ENCODE measurements at places on chromosomes 4 and X.

DNA sequence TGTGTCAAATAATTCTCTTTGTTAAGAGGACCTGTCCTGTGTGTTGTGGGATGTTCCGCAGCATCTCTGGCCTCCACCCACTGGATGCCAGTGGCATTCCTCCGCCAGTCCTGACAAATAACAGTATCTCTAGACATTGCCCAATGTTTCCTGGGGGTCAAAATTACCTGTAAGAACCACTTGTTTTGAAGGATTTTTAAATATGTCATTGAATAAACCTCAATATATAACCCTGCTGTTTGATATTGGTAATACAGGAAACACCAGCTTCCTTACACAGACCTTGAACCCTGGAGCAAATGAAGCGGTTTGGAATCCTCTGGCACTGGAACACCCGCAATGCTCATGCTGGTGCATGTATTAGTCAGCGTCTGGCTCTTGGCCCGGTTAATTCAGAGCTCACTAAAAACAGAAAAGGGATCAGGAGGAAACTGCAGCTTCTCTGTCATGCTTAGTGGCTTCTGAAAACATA is 101.3 kb downstream of the TBL1X start:
- no peak for DNase-seq

GRCh38 chrX:148612431-148612830 is 112.0 kb downstream of the AFF2 start:
- no peak for DNase-seq

DNA sequence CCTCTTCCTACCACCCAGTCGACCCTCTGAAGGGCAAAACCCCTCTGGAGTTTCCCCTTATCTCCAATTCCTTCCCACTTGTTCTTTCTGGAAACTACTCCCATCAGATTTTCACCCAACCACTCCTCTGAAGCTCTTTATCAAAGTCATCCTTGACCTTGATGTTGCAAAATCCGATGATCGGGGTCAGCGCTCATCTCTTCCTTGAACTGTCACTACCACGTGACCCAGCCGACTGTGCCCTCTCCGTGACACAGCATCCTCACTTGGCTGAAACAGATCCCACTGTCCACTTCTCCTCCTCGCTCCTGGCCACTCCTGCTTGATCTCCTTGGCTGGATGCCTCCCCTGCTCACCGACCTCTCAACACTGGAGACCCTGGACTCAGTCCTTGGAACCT is 1.1 kb downstream of the CFAP99 start:
- no peak for DNase-seq

DNA sequence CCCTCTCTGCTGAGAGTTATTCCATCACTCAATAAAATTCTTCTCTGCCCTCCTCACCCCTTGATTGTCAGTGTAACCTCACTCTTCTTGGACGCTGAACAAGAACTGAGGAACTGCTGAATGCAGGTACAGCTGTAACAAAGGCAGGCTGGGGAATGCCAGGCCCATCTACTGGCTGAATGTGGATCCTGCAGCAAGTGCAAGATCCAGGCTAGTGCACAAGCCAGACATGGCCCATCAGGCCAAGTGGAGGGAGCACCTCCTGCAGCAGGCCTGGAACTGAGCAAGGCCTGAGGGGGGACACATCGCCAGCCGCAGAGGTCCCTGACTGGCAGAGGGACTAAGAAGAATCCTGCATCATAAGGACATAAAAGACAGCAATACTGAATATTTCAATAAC is 411.8 kb upstream of the PCDH10 start:
- no peak for DNase-seq

GRCh38 chrX:66654411-66654810 is 15.5 kb upstream of the EDA2R start:
- DNase-seq: no peak

DNA sequence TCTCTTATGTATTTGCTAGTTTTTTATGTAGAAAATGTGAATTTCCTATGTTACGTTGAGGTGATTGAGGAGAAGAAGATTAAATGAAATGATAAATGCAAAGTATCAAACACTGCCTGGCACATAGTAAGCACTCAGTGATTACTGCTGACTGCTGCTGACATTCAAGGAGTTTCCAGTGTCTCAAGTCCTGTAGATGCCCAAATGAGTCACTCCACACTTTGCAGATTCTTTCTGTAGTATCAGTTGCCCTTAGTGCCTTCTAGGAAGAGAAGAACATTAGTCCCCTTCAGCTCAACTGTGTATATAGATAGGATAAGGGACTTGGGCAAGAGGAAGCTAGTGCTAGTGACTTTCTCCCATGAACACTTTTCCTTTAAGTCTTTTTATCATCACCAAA is 240.5 kb upstream of the TEX13A start:
- DNase-seq: no peak

DNA sequence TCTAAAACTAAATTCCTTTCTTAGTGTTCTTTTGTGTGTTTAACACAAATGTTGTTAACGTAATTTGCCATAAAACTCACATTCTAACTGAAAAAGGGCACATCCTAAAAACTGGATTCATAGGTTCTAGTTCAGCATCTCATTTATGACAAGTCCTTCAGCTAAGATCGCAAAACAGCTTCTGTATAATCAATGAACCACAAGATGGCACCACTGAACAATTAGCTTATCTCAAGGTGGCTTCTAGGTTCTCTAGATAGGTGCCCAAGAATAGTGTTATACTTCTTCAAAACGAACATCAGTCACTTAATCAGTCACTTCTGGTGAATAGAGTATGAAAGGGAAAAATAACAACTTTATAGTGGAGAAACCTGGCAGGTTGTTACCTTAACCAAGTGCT is 54.3 kb downstream of the NRK start:
- DNase-seq: no peak

DNA sequence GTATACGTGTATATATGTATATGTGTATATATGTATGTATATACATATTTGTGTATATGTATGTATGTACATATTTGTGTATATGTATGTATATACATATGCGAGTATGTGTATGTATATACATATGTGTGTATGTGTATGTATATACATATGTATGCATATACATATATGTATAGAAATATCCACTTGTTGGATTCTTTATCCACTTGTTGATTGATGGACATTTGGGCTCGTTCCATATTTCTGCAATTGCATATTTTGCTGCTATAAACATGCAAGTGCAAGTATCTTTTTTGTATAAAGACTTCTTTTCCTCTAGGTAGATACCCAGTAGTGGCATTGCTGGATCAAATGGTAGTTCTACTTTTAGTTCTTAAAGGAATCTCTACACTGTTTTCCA is 25.5 kb upstream of the NHSL2 start:
- no peak for DNase-seq

GRCh38 chr4:159966746-159967145 is 863.9 kb downstream of the RAPGEF2 start:
- DNase-seq: no peak

DNA sequence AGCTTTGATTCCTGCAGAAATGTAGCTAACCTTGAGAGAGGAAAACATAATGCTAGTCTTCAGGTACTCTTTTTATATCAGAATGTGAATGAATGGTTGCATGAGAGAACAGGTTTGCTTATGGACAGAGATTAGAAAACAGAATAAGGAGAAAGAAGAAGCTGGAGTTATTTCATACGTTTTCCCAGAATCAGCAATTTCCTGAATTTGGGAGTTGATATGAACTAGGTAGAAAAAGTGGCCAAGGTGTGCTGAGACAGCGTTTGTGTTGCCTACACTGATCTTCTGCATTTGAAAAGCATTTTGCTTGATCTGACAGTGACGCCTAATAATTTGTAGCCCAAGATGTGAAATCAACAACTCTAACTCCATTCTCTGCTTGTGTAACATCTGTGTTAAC is 12.5 kb downstream of the GABRB1 start:
- DNase-seq: no peak

DNA sequence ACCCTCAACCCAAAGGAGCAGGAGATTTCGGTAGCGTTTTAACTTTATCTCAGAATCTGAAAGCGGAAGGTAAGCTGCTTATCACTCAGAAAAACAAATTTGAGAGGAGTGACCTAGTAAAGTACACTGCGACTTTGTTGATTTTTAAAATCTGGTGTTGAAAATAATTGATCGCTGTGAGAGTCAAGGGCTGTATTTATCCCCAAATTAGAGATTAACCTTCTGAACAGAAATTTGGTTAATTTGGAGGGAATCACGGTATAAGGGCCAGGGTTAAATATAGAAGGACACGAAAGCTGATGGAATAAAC is 212 bp downstream of the CLCN4 start:
- no peak for DNase-seq

- peak; percentile 70 for DNase-seq
Observed at GRCh38 chr4:185471235-185472102, at the start of gene CCDC110. CCDC110 (minus strand) TSS chr4:185471733; CDS start chr4:185471683, 50 bp downstream.

- no peak for DNase-seq
Observed at GRCh38 chrX:38726612-38727011, 74.6 kb upstream of the MID1IP1 start.
